B cell (primary cell): ENCODE measurements at places on chromosomes 16 and 17.

GRCh38 chr16:11674001-11674817, 6.0 kb downstream of the SNN start:
- no peak for DNase-seq

- no peak for DNase-seq
Measured at GRCh38 chr17:74951680-74952421, 16.2 kb downstream of the OTOP3 start.

DNA sequence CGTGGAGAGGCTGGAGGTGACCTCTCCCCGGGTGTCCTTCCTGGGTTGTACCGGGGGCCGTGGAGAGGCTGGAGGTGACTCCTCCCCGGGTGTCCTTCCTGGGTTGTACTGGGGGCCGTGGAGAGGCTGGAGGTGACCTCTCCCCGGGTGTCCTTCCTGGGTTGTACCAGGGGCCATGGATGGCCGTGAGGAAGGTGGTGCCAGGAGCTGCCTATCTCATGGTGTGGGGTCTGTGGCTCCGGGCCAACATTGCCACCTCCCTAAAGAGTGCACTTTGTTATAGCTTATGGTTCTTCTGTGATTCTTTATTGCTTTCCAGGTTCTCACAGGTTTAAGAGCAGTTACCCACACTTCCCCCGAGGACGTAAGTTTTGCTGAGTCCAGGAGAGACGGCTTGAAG, 86.3 kb upstream of the ZNF750 start:
- DNase-seq: no peak

GRCh38 chr17:48530208-48530886, 464 bp downstream of the HOXB1 start:
- DNase-seq: no peak

DNA sequence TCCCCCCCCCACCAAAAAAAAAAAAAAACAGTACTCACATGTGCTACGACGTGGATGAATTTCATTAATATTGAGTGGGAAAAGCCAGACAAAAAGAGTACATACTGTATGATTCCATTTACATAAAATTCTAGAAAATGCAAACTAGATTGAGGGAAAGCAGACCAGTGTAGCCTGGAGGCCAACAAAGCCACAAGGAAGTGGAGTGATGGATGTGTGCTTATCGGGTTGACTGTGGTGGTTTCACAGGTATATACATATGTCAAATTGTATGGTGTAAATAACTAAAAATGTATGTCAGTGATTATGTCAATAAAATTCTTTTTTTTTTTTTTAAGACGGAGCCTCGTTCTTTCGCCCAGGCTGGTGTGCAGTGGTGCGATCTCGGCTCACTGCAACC, 1.9 kb upstream of the PLD6 start:
- DNase-seq: peak; percentile 29

DNA sequence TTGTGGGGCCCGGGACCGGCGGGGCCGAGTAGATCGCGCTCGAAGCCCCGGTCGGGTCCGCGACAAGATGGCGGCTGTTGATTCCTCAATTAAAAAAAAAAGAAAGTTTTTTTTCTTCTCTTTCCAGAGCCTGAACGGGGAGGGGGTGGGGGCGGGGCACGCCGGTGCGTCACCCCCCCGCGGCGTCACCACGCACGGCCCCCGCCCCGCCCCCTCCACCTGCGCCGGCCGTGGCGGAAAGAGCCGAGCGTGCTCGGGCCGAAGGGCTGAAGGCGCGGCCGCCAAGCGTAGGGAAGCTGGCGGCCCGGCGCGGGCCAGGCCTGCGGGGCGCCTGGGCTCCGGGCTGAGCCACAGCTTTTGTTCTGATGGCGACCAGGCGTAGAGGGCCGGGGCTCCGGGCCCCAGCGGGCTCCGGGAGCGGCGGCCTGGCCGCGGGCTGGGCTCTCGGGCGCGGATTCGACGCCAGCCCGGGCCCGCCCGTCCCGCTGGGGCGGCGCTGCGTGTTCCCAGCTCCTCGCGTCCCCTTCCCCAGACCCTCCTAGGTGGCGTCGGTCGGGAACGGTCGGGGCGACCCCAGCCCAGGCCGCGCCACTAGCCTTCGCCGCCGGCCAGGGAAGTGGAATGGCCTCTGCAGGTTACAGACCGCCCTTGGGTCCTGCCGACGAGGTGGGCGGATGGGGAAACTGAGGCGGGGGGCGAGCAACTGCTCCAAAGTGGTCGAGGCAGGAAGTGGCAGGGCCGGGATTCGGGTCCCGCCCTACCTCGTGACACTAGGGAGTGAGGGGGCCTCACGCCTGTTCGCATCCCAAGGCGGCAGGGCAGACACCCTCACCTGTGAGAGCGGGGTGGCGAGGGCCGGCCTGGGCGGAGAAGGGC, at the start of gene CREBBP:
TSS of gene CREBBP (minus strand) at position 91 of the 876 bp plus-strand sequence. CDS start 797 bp downstream, outside the sequence.
- peak; percentile 95 for DNase-seq

DNA sequence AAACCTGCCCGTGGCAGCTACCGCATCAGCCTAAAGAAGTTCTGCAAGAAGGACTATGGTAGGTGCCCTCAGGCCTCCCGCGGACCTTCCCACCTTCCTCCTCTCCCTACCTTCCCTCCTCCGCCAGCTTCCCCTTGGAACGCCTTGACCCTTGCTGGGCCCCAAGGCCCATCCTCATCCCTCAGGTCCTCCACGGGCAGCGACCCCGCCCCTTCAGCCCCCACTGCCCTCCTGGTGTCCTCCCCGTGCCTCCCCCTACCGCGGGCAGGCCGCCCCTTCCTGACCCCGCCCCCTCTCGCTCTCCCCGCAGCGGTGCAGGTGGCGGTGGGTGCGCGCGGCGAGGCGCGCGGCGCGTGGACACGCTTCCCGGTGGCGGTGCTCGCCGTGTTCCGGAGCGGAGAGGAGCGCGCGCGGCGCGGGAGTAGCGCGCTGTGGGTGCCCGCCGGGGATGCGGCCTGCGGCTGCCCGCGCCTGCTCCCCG, 1.4 kb upstream of the TBC1D24 start:
- DNase-seq: no peak

- DNase-seq: peak; percentile 26
Measured at GRCh38 chr17:30840771-30841170, 9.0 kb downstream of the ATAD5 start.

DNA sequence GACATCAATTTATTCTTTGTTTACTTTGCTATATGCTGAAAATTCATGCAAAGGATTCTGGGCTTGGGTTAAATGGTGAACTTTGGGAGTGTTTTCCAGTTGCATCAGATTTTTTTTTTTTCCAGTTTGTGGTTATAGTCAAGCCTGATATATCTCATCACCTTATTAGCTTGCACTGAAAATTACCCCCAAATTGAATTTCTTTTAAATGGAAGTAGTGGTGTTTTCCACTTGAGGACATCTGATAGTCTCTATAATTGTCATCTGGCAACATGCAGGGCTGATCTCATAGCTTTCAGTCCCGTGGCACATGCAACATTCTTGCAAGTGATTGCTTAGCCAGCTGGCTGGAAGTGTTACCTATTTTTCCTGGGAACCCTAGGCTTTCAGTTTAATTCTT, 4.7 kb upstream of the KRTAP3-1 start:
- no peak for DNase-seq

- no peak for DNase-seq
Measured at GRCh38 chr16:88017587-88018101, 66.4 kb downstream of the BANP start.

GRCh38 chr16:53715023-53715384, 11.0 kb downstream of the FTO start:
- DNase-seq: no peak

GRCh38 chr16:12329246-12329995, 352.9 kb downstream of the SNX29 start:
- DNase-seq: no peak

DNA sequence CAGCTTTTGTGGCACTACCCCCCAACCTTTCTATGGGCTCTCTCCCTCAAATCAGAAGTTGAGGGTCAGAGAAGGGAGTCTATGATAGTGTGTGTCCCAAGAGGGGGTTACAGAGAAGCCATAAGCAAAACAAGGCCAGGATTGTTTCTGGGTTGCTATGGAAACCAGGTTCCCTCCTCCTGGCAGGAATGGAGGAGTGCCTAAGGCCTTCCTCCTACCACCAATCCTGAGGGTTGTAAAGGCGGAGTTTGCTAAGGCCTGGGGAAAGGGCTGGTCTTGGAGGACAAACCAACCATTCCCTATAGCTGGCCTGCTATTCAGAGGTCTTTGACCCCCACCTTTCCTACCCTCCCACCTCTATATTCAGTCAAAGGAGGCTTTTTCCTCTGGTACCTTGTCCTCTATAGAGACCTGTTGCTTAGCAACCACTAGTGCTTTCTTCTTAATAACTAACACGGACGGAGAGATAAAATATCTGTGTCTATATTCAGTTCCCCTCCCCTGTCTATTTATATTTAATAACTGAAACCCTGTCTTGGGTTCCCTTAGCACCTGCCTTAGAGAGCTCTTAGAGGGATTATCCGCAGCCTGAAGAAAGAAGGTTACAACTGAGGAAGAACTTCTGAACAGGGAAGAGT, 43.4 kb downstream of the NEUROD2 start:
- DNase-seq: no peak

DNA sequence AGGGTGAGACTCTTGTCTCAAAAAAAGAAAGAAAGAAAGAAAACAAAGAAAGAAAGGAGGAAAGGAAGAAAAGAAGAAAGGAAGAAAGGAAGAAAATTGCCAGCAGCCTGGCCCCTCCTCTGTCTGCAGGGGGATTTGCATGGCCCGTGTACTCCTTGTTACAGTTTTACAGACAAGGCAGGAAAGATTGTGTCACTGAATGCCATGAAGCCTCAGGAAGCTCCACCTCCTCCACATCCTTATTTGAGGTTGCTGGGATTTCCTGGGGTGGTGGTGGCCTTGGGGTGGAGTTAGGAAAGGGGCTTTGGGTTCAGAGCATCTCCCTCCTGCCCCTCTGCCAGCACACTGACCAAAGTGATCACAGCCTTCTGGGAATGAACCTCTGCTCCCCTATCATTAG, 23.6 kb downstream of the CFAP20 start:
- DNase-seq: no peak

DNA sequence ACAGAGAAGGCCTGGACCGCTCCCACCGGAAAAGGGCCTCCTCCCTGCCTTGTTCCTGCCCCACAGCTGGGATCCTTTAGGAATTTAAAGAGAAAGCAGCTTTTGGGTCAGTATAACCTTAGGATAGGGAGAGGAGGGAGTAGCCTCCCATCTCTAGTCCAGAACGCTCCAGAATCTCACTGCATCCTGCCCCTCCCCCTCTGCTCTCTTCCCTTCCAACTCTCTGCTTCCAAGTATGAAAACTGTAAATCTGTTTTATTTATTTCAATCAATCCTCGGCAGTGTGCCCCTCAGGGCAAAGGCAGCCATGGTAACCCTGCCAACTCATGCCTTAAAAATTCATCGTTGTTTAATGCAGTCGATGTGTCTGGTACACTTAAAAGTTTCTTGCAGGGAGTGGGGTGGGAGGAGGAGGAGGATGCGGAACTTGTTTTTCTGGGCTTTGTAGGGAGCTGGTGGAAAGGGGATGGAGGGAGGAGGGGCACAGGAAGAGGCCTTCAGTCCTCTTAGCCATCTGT, 21.2 kb upstream of the MTSS2 start:
- no peak for DNase-seq

DNA sequence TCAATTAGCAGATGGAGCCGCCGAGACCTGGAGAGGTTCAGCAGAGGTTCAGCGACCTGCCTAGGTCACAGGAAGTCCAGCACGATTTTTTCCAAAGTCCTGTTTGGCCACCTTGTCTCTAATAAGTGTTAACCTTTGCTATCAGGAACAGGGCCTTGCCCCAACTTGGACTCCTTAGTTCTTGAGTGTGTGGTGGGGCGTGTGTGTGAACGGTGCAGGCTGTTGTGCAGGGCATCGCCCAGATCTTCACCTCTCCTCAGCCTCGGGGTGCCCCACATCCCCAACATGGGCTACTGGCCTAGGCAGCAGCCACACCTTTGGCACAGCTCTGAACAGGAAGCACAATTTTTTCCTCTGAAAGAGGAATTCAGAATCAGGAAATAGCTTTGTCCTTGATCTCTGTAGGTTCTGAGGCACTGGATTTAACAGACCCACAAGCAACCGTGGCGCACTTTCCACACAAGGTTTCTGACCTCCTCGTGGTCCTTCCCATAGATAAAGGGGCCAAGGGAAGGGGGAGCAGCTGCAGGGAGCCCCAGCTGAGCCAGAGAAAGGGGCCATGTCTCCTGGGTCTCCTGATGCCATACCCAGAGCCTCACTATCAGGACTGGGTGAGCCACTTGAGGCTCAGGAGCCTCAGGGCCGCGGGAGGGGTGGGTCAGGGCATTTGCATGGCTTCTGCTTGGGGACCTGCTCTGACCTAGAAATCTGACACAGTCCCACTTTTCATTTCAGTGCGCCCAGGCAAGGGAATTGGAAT, 10.4 kb downstream of the MPRIP start:
- no peak for DNase-seq

DNA sequence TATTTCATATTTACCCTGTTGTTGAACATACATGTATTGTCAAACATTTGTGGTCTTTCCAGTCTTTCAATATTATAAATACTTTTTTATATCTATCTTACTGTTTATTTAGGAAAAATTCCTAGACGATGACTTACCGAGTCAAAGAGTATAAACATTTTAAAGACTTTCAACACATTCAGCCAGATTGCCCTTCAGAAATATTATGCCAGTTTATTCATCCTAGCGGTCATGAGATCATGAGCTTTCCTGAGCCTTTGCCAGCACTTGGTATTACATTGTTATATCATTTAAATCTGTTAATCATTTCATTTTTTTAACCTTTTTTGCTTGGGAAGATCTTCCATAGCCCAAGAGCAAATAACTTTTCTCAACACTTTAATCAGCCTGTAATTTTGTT, 197.4 kb downstream of the SPECC1 start:
- DNase-seq: no peak

- DNase-seq: peak; percentile 57
Measured at GRCh38 chr17:17613708-17614114, 22.2 kb upstream of the PEMT start.

DNA sequence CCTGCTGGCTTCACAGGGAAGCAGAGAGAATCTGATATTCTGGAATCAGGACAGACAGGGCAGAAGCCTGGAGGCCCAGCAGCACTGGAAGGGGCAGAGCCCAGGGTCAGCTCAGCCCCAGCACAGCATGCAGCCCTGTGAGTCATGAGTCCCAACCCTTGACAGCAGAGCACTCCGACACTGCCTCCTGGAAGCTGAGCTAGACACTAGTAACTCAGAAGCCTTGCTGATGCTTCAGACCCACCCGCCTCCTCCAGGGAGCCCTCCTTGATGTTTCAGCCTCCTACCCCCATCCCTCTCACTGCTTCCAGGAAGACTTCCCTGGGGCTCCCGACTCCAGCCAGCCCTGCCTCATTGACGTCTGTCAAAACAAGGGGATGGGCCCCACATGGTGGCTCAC, 6.9 kb downstream of the CAMKK1 start:
- no peak for DNase-seq

DNA sequence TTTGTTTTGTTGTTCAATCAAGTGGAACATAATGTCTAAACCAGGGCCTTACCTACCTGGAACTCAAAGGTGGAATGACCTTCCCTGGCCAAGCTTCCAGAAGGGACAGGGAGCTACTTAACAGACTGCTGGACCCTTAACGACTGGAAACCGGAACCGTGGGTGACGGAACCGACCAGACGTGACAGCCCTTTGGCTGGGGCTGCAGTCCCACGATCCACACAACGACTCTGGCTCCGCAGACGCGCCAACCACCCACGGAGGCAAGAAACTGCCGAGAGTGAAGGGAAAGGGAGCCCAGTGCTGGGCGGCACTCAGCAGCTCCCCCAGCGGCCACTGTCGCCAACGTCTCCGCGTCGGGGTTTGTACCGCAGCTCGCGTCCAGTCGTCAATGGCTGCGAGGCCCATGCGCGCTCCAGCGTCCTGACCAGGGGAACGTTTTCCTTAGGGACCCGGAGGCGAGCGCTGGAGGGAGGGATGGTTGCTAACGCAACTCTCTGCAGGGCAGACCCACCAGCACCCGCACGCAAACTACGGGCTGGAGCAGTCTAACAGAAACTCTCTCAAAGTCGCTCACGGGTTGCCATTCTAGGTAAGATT, 5.5 kb upstream of the KIF22 start:
- peak; percentile 78 for DNase-seq
